GF-D8 (cell line): ENCODE measurements at places on chromosomes 13 and 19.

DNA sequence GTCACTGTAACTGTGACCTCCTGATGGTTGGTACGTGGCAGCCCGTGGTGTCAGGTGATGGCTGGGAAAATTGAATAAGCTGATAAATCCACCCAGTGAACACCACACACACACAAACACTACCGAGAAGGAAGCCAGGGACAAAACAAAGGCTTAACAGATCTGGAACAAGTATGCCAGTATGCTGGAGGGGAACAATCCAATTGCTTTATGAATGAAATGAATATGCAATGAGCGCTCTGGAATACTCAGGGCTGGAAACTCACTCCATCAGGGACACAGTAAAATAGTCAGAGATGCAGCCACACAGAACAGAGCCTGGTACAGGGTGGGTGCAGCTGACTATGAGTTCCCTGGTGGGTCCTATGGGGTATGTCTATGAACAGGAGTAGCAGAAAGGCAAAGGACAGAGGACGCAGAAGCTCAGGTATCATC, 16.7 kb downstream of the TMTC4 start:
- DNase-seq, result no peak

DNA sequence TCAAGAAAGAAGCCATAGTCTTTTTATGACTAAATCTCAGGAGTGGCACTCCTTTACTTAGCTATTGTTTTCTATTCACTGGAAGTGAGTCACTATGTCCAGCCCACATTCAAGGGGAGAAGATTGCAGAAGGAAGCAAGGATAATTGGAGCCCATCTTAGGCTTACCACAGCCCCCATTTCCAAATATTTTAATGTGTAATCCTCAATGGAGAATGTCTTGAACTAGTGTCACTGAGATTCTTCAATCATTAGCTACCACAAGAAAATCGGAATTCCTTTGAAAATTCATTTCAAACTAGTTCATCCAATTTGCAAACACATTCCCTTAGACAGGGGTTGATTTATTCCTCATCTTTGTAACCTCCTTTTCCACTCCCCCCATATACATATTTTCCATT, 84.7 kb downstream of the DLEU7 start:
- DNase-seq, result no peak

DNA sequence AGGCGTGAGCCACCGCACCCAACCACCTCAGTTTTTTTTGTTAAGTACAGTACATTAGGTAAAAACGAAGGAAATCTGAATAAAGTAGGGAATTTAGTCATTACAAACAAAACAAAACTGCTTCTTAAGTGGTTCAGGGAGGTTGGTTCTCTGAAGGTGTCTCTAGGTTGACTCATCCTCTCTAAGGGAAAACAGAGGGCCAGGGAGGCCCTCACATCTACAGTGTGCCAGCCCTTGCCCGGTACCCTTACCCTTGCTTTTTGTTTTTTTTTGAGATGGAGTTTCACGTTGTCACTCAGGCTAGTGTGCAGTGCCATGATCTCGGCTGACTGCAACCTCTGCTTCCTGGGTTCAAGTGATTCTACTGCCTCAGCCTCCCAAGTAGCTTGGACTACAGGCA, 17.2 kb upstream of the JUND start:
- no peak for DNase-seq

DNA sequence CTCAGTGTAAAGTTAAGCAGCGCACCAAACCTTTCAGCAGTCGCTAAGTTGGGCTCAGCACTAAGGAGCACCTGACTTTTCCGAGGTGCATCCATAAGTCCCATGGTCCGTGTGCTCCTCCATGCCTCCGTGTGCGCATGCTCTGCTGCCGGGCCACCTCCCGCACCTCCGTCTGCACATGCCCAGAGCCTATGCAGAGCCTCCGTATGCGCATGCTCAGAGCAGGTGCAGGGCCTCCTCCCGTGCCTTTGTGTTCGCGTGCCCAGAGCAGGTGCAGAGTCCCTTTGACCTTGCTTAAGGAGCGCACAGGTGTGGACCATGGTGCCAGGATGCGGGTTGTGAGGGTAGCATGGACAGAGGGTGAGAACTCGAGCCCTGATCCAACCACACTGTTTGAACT, 46.0 kb downstream of the ATP11A start:
- DNase-seq, result no peak

GRCh38 chr13:44732503-44733098, 156.5 kb upstream of the TSC22D1 start:
- no peak for DNase-seq

DNA sequence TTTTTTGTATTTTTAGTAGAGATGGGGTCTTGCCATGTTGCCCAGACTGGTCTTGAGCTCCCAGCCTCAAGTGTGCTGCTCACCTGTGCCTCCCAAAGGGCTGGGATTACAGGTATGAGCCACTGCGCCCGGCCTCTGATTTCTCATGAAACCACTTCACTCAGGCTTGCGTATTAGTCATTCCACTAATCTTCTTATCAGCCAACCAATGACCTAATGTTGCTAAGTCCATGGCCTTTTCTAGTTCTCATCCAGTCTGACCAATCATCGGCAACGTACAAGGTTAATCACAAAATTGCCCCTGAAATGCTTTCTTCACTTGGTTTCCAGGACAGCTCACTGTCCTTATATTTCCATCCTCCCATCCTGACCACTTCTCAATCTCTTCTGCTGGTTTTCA, 605.3 kb upstream of the SLC10A2 start:
- DNase-seq, result no peak

GRCh38 chr19:40279761-40280607, 5.2 kb downstream of the AKT2 start:
- no peak for DNase-seq

DNA sequence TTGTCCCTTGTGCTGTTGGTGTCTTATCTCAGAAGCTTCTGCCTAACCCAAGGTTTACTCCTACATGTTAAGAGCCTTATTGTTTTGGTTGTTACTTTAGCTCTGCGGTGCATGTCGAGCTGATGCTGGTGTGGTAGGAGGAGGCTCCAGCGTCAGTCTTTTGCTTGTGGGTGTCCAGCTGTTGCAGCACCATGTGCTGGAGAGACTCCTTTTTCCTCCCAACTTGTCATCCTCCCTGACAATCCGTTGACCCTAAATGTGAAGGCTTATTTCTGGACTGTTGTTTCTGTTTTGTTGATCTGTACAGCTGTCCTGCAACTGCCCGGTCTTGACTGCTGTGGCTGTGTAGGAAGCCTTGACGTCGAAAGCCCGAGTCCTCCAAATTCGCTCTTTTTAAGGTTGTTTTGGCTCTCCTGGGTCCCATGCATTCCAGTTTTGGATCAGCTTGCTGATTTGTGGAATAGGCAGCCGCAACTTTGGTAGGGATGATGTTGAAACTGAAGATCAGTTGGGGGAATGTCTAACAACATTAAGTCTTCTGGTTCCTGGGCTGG, 15.3 kb downstream of the NAXD start:
- DNase-seq, result no peak

DNA sequence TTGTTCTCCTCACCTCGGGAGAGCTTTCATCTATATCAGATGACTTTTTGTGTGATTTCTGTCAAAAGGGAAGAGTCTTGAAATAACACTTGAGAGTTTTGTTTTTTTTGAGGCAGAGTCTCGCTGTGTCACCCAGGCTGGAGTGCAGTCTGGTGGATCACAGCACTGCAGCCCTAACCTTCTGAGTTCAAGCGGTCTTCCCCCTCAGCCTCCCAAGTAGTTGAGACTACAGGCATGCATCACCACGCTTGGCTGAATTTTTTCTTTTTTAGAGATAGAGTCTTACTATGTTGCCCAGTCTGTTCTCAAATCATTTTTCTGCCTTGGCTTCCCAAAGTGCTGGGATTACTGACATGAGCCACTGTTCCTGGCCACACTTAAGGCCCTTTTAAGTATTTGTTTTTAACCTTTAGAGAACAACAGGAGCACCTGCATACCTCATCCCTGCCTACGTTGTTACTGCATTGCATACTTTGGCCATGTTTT, 11.4 kb downstream of the NDFIP2 start:
- no peak for DNase-seq

DNA sequence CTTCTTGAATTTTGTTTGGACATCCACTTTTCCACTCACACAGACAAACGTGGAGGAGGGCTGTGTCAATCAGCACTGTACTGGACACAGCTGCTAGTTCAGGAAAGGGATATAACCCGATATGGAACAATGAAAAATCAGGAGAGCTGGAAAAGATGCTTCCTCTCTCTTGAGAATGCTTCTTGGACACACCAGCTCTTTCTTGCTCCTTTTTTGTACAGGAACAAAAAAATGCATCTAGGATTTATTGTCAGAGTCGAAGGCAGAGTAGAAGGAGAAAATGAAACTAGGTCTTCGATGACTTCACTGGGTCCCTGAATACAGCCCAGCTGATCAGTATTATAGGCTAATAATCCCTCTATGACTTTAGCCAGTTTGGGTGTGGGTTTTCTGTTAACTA, 62.2 kb downstream of the PEG3 start:
- no peak for DNase-seq
